ENCODE measurements at places on chromosomes 1 and 21. TPM values are rescaled to one million over a fixed set of nuclear protein-coding genes. Genes with fewer than 3 reads are reported as not detected.

DNAI4 gene
- 3.6 TPM for polyA plus RNA-seq

DNA sequence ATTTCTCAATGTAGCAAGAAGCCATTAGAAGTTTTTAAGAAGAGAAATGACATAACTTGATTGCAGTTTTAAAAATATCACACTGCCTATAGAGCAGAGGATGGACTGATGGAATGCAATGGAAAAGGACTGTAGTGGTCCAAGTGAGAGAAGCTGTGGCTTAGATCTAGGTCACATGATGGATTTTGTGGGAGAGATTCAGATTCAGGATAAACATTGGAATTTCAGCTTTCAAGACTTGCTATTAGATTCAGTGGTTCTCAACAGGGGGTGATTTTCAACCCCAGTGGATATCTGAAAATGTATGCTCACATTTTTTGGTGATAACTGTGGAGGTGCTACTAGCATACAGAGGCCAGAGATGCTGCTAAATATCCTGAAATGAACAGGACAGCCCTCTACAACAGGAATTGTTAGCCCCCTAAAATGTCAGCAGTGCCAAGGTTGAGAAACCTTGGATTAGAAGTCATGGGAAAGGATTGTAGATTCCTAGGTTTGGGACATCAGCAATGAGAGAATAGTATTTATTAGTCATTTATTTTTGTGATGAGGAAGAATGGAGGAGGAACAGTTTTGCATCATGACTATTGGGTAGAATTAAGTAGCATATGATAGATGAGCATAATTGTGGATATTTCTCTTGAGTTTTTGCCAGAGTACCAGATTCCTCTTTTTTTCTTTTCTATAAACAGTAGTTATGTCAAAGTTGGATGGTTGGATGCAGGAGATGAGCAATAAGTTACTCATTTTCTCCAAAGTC lies 30.1 kb upstream of the KCNK2 start:
- H3K27ac ChIP-seq: no peak overlapping the region
- no peak overlapping the region for H3K4me3 ChIP-seq
- DNase-seq: no peak

- no peak for DNase-seq
- no peak overlapping the region for H3K27ac ChIP-seq
- peaks cover 14% of the 10 kb centered on the region for H3K4me1 ChIP-seq
- peaks cover 33% of the 10 kb centered on the region for H3K27me3 ChIP-seq
Observed at GRCh38 chr1:212951947-212952640, 1.8 kb downstream of the VASH2 start.

- no peak overlapping the region for H3K27ac ChIP-seq
- H3K27me3 ChIP-seq: no peaks in the 10 kb centered on the region
- no peaks in the 10 kb centered on the region for H3K36me3 ChIP-seq
- no peak overlapping the region for H3K4me3 ChIP-seq
- H3K4me1 ChIP-seq: no peaks in the 10 kb centered on the region
- DNase-seq: no peak
Observed at GRCh38 chr1:159980076-159980475, 26.0 kb upstream of the SLAMF9 start.

GRCh38 chr21:44574457-44575306 lies 1.2 kb downstream of the KRTAP10-4 start:
- H3K27ac ChIP-seq: no peak overlapping the region
- no peaks in the 10 kb centered on the region for H3K36me3 ChIP-seq
- no peak overlapping the region for H3K4me3 ChIP-seq
- H3K4me1 ChIP-seq: peaks cover 3% of the 10 kb centered on the region

GRCh38 chr1:183580281-183580682 lies 10.0 kb downstream of the NCF2 start:
- H3K4me3 ChIP-seq: no peak overlapping the region
- H3K27ac ChIP-seq: no peak overlapping the region
- peak; percentile 27 for DNase-seq
- peaks cover 17% of the 10 kb centered on the region for H3K4me1 ChIP-seq
- H3K36me3 ChIP-seq: no peaks in the 10 kb centered on the region

PRKAA2 gene
- 5.3 TPM for polyA plus RNA-seq

PDZK1 gene
- polyA plus RNA-seq: 62.3 TPM

DNA sequence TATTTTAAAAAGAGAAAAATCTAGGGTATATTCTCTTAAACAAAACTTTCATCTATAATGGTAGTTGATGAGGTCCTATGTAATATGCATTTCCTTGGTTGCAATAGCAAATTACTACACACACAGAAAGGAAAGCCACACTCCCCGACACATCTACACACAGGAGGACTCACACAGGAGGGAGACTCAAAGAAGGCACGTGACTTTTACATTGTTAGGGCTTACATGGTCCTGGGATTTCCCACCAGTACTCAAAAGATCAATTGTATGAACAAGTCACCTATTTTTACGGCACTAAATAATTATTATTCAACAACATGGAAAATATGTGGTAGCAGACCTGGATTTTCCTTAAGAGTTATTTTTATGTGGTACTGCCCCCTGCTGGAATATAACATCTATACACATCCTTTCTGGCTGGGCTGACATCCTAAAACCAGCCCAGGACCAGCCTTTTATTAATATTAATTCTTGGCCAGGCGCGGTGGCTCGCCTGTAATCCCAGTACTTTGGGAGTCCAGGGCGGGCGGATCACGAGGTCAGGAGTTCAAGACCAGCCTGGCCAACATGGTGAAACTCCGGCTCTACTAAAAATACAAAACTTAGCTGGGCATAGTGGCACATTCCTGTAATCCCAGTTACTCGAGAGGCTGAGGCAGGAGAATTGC lies 33.9 kb upstream of the LGALS8 start:
- no peak overlapping the region for H3K4me3 ChIP-seq
- no peaks in the 10 kb centered on the region for H3K36me3 ChIP-seq
- H3K27ac ChIP-seq: no peak overlapping the region
- H3K27me3 ChIP-seq: peaks cover 13% of the 10 kb centered on the region
- DNase-seq: peak; percentile 18

TESK2 gene
- polyA plus RNA-seq: 12.8 TPM

GRCh38 chr1:237279629-237280028 lies 237.6 kb downstream of the RYR2 start:
- H3K36me3 ChIP-seq: no peaks in the 10 kb centered on the region
- H3K4me1 ChIP-seq: no peaks in the 10 kb centered on the region
- DNase-seq: no peak
- no peak overlapping the region for H3K27ac ChIP-seq
- no peaks in the 10 kb centered on the region for H3K27me3 ChIP-seq

DPT gene
- polyA plus RNA-seq: 11.4 TPM

DNA sequence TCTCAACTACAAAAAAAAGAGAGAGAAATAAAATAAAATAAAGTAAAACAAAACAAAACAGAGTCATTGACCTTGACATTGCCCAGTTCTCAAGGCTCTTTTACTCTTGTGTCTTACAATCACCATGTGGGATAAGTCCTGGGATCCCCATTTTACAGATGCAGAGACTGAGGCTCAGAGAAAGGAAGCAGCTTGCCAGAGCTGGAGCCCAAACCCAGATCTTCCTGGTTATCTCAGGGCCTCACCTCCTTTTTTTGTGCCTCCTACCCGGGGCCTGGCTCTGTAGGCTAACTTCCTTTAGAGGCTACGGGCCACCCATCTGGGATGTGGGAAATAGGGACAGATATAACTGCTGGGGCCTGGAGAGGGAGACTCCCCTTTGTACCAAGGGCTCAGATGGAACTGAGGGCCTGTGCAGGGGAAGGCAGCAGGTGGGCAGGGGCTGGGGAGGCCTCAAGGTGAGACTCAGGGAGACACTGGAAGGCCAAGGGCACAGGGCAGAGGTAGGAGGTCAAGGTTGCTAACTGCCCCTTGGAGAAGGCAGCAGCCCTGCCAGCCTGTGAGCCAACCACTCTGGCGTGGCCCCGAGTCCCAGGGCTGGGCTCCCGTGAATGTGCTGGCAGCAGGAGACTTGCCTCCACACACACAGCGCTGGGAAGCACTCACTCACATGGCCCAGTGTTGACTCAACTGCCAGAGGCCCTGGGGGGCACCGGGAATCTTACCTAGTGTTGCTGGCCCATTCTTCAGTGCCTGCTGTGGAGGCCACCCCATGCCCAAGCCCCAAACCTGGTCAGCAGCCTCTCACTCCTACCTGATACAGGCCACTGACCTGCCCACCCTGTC lies 6.5 kb upstream of the ECE1 start:
- H3K4me3 ChIP-seq: no peak overlapping the region
- H3K36me3 ChIP-seq: peaks cover 4% of the 10 kb centered on the region
- H3K4me1 ChIP-seq: peaks cover 8% of the 10 kb centered on the region
- DNase-seq: no peak

DNA sequence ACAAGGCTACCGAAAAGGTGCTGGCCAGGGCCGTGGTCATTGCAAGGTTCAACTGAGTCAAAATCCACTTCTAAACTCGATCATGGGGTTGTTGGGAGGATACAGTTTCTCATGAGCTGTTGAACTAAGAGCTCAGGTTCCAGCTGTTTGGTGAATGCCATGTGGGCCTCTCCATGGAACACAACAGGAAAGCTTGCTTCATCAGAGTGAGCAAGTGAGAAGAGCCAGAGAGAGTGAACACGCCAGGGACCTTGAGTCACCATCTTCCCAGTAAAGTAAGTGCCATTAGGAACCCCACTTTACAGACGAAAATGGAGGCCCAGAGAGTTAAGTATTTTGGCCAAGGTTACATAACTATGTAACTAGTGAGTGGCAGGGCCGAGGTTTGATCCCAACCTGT lies 475.1 kb upstream of the VAMP3 start:
- no peak overlapping the region for H3K27ac ChIP-seq
- peaks cover 7% of the 10 kb centered on the region for H3K27me3 ChIP-seq
- no peaks in the 10 kb centered on the region for H3K36me3 ChIP-seq

PTPN7 gene
- polyA plus RNA-seq: 4.4 TPM

C1orf115 gene
- polyA plus RNA-seq: 154 TPM

ICOSLG gene
- 3.0 TPM for polyA plus RNA-seq

GRCh38 chr1:182119631-182120030 lies 58.1 kb upstream of the ZNF648 start:
- H3K4me3 ChIP-seq: no peak overlapping the region
- no peak for DNase-seq
- H3K4me1 ChIP-seq: no peaks in the 10 kb centered on the region
- no peaks in the 10 kb centered on the region for H3K27me3 ChIP-seq

TMEM240 gene
- polyA plus RNA-seq: 3.9 TPM

BRDT gene
- not detected for polyA plus RNA-seq

POFUT2 gene
- polyA plus RNA-seq: 36.2 TPM

GPATCH2 gene
- polyA plus RNA-seq: 19.0 TPM

GRCh38 chr1:23367791-23368561 lies 1.7 kb downstream of the ZNF436 start:
- H3K36me3 ChIP-seq: peaks cover 35% of the 10 kb centered on the region
- H3K4me3 ChIP-seq: peak overlapping the region; percentile 86
- DNase-seq: peak; percentile 100
- peak overlapping the region; percentile 91 for H3K27ac ChIP-seq

DMBX1 gene
- not detected for polyA plus RNA-seq

KRTAP26-1 gene
- polyA plus RNA-seq: not detected

LRRN2 gene
- 5.9 TPM for polyA plus RNA-seq

- no peaks in the 10 kb centered on the region for H3K4me1 ChIP-seq
- H3K4me3 ChIP-seq: no peak overlapping the region
- DNase-seq: no peak
- no peaks in the 10 kb centered on the region for H3K27me3 ChIP-seq
- no peak overlapping the region for H3K27ac ChIP-seq
Observed at GRCh38 chr1:40199126-40199525, 37.9 kb downstream of the RLF start.

SMIM1 gene
- polyA plus RNA-seq: 66.0 TPM

GRCh38 chr1:53122201-53122885 lies 20.1 kb downstream of the SLC1A7 start:
- H3K4me1 ChIP-seq: peaks cover 63% of the 10 kb centered on the region
- no peaks in the 10 kb centered on the region for H3K36me3 ChIP-seq
- H3K27ac ChIP-seq: peak overlapping the region; percentile 9
- H3K27me3 ChIP-seq: no peaks in the 10 kb centered on the region
- DNase-seq: no peak

DHCR24 gene
- 36.0 TPM for polyA plus RNA-seq

DNA sequence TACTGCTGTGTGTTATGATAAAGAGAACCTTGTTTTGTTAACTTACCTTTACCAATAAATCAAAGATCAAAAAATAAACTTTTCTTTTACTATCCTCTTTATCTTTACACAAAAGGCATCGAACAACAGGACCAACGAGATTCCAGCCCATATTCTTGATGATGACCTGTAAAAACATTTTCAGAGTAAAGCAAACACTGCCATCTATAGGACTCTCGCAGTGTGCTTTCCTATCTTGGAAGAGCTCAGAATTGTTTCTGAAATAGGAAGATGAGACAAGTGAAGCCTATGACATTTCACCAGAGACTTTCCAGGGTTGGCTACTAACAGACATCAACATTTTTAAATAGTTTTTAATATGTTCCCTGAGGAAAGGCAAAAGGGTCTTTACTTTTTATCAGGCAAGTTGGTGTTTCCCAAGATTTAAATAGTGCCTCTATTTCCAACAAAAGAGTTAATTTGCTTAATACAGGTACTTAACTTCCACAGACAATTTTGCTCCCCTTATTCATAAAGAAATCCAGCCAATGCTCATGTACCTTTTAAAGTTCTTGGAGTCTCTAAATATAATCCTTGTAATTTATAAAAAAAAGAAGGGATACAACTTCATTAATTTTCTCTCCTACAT lies 7.3 kb downstream of the GLMN start:
- H3K4me1 ChIP-seq: no peaks in the 10 kb centered on the region
- no peak overlapping the region for H3K27ac ChIP-seq
- no peaks in the 10 kb centered on the region for H3K27me3 ChIP-seq
- H3K4me3 ChIP-seq: no peak overlapping the region
- peaks cover 23% of the 10 kb centered on the region for H3K36me3 ChIP-seq

DNA sequence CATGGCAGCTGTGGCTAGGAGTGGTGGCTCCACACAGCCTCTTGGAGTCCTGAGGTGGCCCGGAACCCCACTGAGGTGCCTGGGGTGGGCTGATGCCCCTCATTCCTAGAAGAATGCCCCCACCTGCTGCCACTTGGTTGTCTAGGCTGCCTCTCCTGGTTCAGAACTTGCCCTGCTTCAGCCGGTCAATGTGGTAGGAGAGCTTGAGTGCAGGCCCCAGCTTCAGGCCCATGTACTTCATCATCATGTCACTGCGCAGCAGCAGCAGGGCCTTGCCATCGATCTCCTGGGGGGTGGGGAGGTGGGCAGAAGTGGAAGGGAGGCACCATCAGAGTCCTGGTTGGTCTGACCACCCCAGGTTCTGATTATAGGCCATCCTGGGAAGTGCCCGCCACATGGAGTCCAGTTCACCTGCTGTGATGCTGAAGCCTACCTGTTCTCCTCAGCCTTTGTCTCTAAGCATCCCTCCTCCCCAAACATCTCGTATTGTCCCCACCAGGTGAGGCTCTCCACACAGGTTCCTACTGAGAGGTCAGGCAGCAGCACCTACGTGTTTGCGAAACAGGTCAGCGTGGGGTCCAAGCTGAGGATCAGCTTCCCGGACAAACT lies 6.6 kb upstream of the SLFNL1 start:
- no peak overlapping the region for H3K4me3 ChIP-seq
- no peaks in the 10 kb centered on the region for H3K27me3 ChIP-seq
- H3K4me1 ChIP-seq: peaks cover 2% of the 10 kb centered on the region
- peaks cover 64% of the 10 kb centered on the region for H3K36me3 ChIP-seq
- H3K27ac ChIP-seq: no peak overlapping the region

CCDC190 gene
- 0.07 TPM for polyA plus RNA-seq

KISS1 gene
- polyA plus RNA-seq: 2.8 TPM

LSM10 gene
- 28.3 TPM for polyA plus RNA-seq

Measured in large intestine (tissue), 12 donors.